NCI-H748 treated with DMSO at 0.1 percent for 48 hours (cell line): ENCODE measurements at places on chromosomes 4 and X.

GRCh38 chr4:8115916-8116315 lies 42.7 kb downstream of the ABLIM2 start:
- no peak for DNase-seq

DNA sequence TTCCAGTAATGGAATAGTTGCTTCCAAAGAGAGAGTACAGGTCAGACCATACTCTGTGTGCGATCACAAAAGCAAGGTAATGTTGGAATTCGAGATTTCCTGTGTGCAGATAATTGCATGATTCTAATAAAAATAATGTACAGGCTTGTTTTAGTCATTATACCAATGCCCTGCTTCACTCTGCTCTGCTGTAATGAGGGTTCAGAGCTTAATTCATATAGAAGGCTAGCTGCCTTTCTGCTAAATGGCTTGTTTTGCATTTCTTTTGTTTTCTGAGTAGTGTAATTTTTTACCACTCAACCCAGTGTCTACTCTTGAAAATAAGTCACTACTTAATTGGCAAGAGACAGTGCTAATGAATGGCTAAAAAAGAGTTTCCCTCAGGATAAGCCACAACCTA lies 236.0 kb downstream of the CAMK2D start:
- DNase-seq: no peak

DNA sequence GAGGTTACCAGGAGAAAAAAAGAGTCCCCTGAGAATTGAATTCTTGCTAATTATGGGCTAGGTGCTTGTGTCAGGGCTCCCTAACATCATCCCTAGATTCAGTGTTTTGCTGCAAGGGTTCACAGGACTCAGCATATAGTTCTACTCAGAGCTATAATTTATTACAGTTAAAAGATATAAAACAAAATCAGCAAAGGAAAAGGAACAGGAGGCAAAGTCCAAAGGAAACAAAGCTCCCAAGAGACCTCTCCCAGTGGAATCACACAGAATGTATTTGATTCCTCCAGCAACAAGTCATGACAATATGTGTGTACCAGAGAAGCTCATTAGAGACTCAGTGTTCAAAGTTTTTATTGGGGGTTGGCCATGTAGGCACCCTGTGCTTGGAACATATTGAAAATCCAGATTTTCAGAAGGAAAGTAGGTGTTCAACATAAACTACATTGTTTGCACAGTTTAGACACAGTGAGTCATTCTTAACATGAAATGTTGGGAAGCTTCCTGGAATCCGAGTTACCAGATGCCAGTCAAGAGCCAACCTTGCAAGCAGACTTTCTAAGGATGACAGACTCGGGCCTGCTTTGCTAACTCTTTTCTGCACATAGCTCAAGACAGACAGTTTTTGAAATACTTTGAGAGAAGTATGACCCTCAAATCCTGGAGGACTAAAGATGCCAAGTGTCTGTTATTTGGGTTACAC lies 311.3 kb upstream of the EMCN start:
- no peak for DNase-seq

DNA sequence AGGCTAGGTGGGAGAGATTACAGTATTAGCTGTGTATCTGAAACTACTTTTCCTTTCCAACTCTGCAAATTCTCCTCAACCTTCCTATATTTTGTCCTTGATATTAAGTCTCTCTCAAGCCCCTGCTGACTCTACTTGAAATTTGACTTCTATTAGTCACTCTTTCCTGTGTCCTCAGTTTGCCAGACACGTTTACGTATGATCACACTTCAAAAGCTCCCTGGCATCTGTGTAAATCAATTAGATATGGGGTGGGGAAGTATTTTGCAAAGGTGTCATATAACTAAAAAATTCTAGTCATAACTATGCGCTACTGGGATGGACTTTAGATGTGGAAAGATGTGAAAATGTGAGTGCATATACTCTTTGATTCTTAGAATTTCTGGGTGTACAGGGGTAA lies 67.4 kb upstream of the ARHGAP24 start:
- DNase-seq: no peak

DNA sequence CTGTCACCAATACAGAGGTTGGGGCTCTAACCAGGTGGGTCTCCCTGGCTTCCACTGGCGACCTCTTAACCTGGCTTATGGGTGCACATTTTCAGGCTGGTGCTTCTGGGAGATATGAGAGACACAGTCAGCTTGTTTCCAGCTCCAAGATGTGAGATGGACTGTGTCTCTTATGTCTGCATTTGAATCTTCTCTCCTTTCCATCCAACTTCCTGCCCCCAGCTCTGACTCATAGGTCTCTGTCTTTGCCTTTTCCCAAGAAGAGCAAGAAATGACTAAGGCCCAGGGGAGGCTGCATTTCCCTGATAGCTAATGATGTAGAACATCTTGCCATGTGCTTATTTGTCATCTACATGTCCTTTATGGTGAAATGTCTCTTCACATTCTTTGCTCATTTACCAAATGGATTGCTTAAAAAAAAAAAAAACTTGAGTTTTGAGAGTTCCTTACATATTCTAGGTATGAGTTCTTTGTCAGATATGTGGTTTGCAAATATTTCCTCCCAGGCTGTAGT lies 3.2 kb upstream of the UXT start:
- no peak for DNase-seq

DNA sequence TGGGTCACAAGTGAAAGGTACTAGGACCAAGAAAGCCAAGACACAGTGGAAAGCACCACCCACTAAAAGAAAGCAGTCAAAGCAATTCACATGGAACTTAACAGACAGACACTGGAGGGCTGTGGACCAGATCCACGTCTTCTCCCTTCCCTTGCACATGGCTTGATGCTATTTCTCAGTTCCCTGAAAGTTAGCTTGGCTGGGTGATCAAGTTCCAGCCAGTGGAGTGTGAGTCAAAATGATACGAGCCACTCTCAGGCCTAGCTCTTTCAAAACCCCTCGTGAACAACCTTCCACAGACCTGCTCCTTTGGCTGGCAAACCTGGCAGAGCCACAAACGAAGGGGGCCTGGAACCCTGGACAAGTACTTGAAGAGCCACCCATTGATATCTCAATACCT lies 52.0 kb downstream of the RELL1 start:
- no peak for DNase-seq

GRCh38 chrX:134236626-134237614 lies at the start of gene CCDC160:
Gene CCDC160 (plus strand): TSS chrX:134237182. CDS start chrX:134244801, 7,619 bp downstream.
- DNase-seq: no peak

DNA sequence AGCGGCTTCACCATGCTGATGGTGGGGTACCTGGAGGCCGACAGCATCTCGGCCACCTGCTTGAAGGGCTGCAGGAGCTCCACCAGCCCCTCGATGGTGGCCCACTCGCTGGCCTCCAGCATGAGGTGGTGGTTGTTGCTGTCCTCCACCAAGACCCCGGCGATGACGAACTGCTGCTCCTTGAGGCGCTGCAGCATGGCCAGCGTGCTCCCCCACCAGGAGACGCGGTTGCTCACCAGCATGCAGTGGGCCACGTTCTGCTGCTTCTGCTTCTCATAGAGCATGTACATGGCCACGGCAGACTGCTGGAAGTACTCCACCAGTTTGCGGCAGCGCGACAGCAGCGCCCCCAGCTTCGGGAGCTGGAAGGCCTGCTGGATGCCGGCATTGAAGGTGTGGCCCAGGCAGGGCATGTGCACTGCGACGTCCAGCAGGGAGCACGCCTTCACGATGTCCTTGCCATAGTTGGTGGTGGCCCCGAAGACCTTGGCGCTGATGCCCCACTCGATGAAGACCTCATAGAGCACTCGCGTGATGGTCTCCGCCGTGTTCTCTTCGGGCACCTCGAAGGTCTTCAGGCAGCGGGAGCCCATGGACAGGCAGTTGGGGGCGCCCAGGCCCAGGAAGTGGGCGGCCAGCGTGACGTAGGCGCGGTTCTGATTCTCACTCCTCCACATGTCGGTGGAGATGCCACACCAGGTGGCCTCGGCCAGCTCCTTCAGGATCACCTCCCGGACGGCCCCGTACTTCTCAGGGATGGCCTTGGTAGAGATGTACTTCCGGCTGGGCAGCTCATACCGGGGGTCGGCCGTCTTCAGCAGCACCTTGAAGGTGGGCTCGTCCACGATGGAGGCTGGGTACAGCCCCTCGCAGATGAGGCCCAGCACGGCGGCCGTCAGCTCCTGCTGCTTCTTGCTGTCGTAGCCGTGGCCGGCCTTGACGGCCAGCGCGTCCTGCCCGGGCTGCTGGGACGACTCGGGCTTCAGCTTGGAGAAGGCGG lies 11.0 kb downstream of the DHRSX start:
- DNase-seq: no peak
